ENCODE measurements at places on chromosomes 11 and 22.

DNA sequence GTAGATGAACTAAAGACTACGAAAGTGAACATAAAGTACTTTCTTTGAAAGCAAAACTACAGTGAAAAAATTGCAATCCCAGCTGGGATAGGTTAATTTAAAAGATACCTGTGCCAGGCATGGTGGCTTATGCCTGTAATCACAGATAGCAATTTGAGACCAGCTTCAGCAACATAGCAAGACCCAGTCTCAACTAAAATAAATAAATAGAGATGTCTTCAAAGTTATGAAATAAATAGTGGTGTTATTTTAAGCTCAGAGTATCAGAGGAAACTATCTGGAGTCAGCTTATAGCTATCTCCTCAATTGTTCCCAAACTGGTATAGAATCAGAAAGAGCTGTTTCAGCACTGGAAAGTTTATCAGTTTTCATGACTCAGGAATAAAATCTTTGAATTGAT, 17.3 kb upstream of the MMP13 start:
- DNase-seq, result no peak

DNA sequence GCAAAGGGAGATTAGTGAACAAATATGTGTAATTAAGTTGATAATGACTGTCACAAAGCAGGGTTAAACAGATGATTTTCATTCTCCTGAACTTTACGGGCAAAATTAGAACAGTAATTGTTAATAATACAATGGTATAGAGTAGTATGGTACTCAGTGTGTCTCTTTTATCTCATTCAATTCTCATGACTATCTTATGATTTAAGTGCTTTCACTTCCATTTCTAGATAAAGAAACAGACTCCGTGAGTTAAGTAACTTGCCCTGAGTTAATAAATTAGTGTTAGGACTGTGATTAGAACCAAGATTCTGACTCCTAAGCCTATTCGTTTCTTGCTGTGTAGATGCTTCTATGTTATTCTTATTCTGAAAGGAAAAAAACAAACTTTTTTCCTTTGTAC, 22.0 kb downstream of the PIH1D2 start:
- no peak for DNase-seq

GRCh38 chr11:14193644-14194043, 165.3 kb downstream of the RRAS2 start:
- no peak for DNase-seq

DNA sequence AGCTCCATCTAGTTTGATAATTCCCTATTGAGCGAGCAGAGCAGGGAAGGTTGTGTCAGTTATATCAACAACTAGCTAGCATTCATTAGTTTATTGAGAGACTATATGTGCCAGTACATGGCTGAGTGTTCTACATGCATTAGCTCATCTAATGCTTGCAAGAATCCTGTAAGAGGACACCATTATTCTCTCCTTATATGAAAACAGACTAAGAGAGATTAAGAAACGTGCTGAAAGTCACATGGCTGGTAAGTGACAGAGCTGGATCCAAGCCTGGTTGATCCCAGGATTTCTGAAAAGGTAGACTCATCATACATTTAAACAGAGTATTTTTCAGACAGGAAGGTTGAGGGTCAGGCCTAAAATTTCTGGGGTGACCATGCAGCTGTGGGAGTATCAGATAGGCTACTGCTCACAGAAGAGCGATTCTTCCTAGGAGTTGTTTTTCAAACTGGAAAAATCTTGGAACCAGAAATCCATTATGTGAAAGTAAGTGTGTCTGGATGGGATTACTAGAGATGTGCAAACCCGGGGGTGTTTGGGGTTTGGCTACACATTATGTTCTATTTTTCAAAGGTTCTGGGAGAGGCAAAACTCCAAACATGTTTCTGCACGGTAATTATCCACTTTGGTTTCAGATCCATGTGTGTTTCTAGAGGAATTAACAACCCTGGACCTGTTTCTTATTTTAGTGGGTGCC, 213.3 kb downstream of the FAM76B start:
- no peak for DNase-seq

GRCh38 chr11:62124186-62125113, 639 bp downstream of the INCENP start:
- no peak for DNase-seq

DNA sequence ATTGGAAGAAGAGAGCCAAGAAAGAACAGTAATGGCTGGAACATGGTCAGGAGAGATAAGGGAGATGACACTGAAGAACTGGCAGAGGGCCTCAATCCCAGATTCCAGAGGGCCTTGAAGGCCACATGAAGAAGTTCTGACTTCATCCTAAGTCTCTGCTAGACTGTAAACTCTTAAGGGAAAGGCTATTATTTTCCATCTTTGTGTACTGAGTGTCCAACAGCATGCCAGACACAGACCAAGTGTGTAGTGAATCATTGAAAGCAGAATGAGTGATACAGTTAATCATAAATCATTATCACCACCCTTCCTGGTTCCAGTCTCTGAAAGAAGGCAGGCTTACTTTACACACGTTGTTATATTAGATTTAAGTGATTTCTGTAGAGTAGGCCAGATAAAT, 185.3 kb upstream of the C11orf87 start:
- no peak for DNase-seq

GRCh38 chr11:73585834-73586575, 11.9 kb downstream of the FAM168A start:
- no peak for DNase-seq

DNA sequence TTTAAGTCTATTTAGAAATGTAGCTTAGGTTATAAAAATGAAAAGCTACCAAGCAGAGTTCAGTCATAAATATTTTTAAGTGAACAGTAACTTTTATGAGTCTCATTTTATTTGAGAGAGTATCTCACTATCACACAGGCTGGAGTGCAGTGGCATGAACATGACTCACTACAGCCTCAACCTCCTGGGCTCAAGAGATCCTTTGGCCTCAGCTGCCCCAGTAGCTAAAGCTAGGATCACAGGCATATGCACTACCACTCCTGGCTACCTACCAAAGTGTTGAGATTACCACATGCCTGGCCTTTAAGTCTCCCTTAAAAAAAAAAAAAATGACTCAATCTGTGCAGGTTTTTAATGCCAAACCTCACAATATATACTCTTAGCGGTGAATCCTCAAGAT, 34.7 kb upstream of the CLNS1A start:
- DNase-seq, result peak; percentile 58

DNA sequence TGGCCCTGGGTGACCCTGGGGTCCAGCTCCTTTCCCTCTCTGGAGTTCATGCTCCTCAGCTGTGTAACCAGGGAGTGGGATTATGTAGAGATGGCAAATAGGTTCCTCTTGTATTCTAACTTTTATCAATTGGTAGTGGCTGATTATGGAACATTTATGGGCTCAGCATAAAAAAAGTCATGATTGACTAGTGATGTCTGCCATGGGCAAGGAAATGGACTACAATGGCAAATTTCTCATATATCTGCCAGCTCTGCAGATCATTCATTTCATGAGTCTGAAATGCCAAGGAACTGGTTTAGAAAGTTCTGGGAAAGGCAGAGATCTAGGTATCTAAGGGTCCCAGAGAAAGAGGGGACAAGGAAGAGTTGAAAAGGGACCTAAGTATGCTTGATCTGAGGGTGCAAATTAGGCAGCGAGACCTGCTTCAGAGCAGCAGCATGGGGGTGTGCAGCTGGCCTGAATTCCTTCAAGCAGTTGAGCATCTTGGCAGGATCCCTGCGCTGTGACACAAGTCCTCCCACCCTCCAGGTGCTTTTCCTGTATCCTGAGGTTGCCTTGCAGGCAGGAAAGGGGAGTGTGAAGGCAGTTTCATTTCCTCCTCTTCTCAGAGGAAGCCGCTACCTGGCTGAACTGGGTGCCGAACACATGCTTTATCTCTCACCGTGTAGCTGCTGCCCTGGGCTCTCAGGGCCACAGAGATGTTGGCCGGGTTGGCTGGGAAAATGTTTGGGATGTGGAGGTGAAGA, 10.4 kb downstream of the SLC15A3 start:
- DNase-seq, result no peak

DNA sequence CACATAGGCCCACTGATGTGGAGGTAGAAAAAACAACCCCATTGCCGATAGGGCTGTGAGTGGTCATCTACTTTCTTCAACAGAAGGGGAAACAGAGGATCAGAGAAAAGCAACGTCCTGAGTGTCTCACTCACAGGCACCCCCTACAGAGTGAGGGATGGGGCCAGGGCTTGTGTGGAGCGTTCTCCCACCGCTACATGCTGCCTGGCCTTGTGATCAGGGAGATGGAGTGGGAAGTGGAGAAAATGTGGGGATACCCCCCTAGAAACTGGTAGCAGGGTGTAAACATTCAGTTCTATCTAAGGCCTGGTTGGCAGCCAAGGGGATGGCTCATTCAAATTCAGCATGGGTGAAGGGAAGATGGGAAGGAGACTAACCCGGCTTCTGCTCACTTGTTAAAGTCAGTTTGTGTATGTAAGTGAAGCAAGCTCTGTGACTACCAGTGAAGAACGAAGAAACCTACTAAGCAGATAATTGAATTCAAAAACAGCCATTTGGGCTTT, 73.0 kb upstream of the NAV2 start:
- DNase-seq, result no peak

All from heart left ventricle (tissue), 16 donors.